CD4-positive, alpha-beta T cell treated with Interferon gamma for 1 hour (primary cell): ENCODE measurements at places on chromosomes 2 and 18.

DNA sequence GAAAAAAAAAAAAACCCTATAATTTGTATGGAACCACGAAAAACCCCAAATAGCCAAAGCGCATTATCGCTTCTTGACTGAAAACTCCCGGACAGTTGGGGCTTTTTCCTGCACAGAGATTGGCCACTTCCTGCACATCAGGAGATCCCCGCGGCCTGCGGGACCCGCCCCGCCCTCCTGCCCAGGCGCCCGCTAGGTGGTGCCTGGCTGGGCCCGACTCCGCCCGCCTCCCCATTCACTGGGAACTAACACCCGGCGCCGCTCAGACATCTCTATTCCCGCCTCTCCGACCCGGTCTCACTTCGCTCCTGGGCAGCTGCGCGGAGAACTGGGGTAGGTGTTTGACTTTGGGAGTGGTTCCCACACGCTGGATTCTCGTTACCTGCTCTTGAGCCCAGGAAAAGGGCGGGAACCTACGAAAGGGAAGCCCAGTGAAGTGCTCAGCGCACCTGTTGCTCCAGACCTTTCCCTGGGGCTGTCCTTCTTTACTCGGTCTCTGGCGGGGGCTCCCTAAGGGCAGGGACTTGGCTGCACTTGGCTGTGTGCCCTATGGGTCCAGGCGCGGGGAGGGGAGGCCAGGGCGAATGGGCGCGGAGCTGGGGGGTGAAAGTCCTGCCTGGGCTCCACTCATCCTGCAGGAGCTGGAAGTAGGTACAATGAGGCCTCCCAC is at the start of gene HMSD:
TSS of gene HMSD (plus strand) at position 234 of the 670 bp plus-strand sequence. CDS start 4,155 bp downstream, outside the sequence.
- peak; percentile 42 for DNase-seq

DNA sequence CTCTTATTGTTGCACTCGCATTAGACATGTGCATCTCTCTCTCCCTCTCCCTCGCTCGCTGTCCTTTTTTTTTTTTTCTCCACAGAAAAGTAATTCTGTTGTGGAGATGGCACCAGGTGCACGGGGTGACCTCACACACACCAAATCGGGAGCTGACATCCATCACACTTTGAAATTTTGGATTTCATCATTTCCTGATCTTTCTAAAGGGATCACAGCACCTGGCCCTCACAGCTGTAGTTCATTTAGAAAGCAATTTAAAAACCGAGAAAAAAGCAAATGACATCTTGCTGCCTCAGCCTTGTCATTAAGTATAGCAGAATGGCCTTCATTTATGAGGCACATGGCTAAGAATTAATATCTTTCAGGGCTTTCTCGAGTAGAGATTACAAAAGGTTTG is 717.2 kb downstream of the RNF144A start:
- no peak for DNase-seq

- DNase-seq = no peak
Measured at GRCh38 chr18:13070460-13070859, 79.3 kb downstream of the CEP192 start.

GRCh38 chr2:238513346-238513745 is 86.6 kb downstream of the ASB1 start:
- no peak for DNase-seq

DNA sequence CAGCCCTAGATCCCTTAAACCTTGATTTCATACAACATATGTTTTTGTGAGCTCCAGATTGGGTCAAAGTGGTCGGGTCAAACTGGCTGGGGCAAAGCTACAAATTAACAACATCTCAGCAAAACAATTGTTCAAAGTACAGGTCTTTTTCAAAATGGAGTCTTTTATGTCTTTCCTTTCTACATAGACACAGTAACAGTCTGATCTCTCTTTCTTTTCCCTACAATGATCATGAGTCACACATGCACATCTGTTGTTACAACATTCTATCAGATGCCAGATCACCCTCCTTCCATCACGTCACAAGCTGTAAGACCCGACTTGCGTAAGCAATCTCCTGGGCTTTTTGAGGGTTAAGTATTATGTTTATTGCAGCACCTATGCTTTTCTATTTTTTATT is 55.1 kb downstream of the RHOB start:
- no peak for DNase-seq
